ENCODE measurements at places on chromosomes 4 and X. TPM values are rescaled to one million over a fixed set of nuclear protein-coding genes. Genes with fewer than 3 reads are reported as not detected.

The GLRA3 gene
- not detected for total RNA-seq

The TCP11X2 gene
- not detected for total RNA-seq

The CT45A7 gene
- not detected for total RNA-seq

The UGDH gene
- total RNA-seq: 30.8 TPM

The PROM1 gene
- total RNA-seq: 40.2 TPM

The PCDH7 gene
- total RNA-seq: 33.4 TPM

The QRFPR gene
- total RNA-seq: 0.52 TPM

The SOX3 gene
- not detected for total RNA-seq

The STATH gene
- total RNA-seq: not detected

The ODAM gene
- total RNA-seq: not detected

The DDX53 gene
- total RNA-seq: not detected

The DCHS2 gene
- total RNA-seq: 18.3 TPM

The PAGE3 gene
- total RNA-seq: not detected

The ADH1A gene
- 0.52 TPM for total RNA-seq

The APBB2 gene
- 41.2 TPM for total RNA-seq

The TCEAL7 gene
- 112 TPM for total RNA-seq

The GAGE2A gene
- total RNA-seq: not detected

The GPM6B gene
- total RNA-seq: 18.8 TPM

The PITX2 gene
- total RNA-seq: 16.2 TPM

The S100P gene
- total RNA-seq: 0.52 TPM

The ZNF674 gene
- total RNA-seq: 4.2 TPM

The TAF7L gene
- not detected for total RNA-seq

The PRRG1 gene
- total RNA-seq: 7.8 TPM

The APLN gene
- total RNA-seq: 4.2 TPM

The GPRIN3 gene
- 3.7 TPM for total RNA-seq

The NLGN4X gene
- 1.6 TPM for total RNA-seq

The CACNA1F gene
- not detected for total RNA-seq

The CTAG2 gene
- not detected for total RNA-seq

The BBS12 gene
- total RNA-seq: 4.2 TPM

The ADAM29 gene
- not detected for total RNA-seq

The NXF2B gene
- not detected for total RNA-seq

The SFRP2 gene
- 14.6 TPM for total RNA-seq

The PPP1R2C gene
- not detected for total RNA-seq

The HMX1 gene
- total RNA-seq: not detected

The MAML3 gene
- total RNA-seq: 3.1 TPM

The CTAG1B gene
- not detected for total RNA-seq

The NALF2 gene
- not detected for total RNA-seq

The ARAP2 gene
- total RNA-seq: 2.6 TPM

The PRKG2 gene
- under 0.01 TPM for total RNA-seq

The NPY2R gene
- not detected for total RNA-seq

The MUC7 gene
- not detected for total RNA-seq

The IQCM gene
- total RNA-seq: not detected

The UGT2B11 gene
- not detected for total RNA-seq

The MAEA gene
- 24.5 TPM for total RNA-seq

The ZDHHC9 gene
- 17.7 TPM for total RNA-seq

The NLGN3 gene
- 1.0 TPM for total RNA-seq

The ANXA10 gene
- total RNA-seq: not detected

The SPACA5 gene
- not detected for total RNA-seq
